ENCODE measurements at places on chromosomes 4 and X. TPM values are rescaled to one million over a fixed set of nuclear protein-coding genes. Genes with fewer than 3 reads are reported as not detected.

GPR82 gene
- not detected for total RNA-seq

RHOH gene
- total RNA-seq: 0.16 TPM

COX7B2 gene
- total RNA-seq: not detected

PNMA6F gene
- not detected for total RNA-seq

MTNR1A gene
- 0.33 TPM for total RNA-seq

KLHL5 gene
- total RNA-seq: 46.1 TPM

HAUS3 gene
- total RNA-seq: 7.8 TPM

SGMS2 gene
- total RNA-seq: 23.9 TPM

SETD7 gene
- 41.8 TPM for total RNA-seq

EMCN gene
- not detected for total RNA-seq

CXCL11 gene
- 0.18 TPM for total RNA-seq

CPLX1 gene
- total RNA-seq: 0.62 TPM

FGF13 gene
- not detected for total RNA-seq

FRMD7 gene
- total RNA-seq: not detected

USO1 gene
- 23.1 TPM for total RNA-seq

ADGRL3 gene
- 0.05 TPM for total RNA-seq

IQCM gene
- total RNA-seq: not detected

SLC34A2 gene
- total RNA-seq: not detected

RRH gene
- not detected for total RNA-seq

STATH gene
- total RNA-seq: not detected

ATOH1 gene
- total RNA-seq: not detected

SSX2B gene
- not detected for total RNA-seq

CXCL6 gene
- not detected for total RNA-seq

XG gene
- total RNA-seq: 0.07 TPM

ART3 gene
- not detected for total RNA-seq

PCDH10 gene
- 0.13 TPM for total RNA-seq

ZNF81 gene
- 5.9 TPM for total RNA-seq

DOK7 gene
- total RNA-seq: 0.95 TPM

ELK1 gene
- total RNA-seq: 36.9 TPM
